CD4-positive, alpha-beta T cell treated with Interleukin-2 at 100 ng/mL for 4 hours (primary cell): ENCODE measurements at places on chromosomes 5 and 9.

DNA sequence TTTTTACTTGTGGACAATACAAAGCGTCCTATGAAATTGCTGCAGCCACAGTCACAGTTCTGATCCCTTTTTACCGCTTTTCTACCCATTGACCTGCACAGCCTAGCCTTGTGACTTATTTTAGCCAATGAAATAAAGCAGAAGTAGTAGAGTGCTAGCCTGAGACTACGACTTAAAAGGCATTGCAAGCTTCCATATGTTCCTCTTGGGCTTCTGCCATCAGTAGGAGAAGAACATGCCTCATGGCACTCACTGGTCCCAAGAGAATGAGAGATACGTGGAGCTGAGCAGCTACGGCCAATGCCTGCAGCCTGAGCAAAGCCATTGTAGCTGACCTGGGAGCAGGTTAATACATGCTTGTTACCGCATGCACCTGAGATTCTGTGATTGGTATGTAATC is 416.6 kb upstream of the CLINT1 start:
- no peak for DNase-seq

DNA sequence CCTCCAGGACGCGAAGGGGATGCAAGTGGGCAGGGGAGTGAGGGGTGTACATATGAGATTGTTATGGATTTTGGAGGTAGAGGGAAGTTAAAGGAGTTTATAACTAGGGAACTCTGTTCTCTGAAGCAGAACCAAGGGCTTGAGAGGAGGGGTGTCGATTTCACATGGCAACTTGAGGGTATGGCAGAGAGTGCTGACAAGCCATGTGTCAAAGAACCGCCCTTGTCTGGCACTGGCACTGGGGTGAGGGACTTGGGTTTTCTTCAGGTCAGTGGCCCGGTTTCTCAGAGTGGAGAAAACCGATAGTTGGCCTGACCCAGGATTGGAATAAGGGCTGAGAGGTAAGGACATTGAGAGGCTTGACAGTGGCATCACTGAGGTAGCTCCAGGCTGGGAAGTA is 47.7 kb upstream of the TESK1 start:
- DNase-seq = no peak

GRCh38 chr9:127561491-127562278 is 50.4 kb upstream of the STXBP1 start:
- peak; percentile 23 for DNase-seq

DNA sequence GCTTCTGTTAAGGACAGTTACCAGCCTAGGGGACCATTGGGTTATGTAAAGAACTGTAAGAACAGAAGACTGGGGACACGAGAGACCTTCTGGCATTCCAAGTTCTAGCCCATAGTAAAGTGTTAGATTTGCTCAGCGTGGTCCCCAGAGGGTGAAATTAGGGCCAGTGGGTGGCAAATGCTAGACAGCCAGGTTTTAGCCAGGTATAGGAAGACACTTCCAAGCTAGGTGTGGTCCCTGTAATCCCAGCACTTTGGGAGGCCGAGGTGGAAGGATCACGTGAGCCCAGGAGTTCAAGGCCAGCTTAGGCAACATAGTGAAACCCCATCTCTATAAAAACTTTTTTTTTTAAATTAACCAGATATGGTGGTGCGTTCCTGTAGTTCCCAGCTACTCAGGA is 34.3 kb downstream of the ATPSCKMT start:
- no peak for DNase-seq

GRCh38 chr9:86246752-86247161 is 12.7 kb downstream of the C9orf153 start:
- DNase-seq = no peak

DNA sequence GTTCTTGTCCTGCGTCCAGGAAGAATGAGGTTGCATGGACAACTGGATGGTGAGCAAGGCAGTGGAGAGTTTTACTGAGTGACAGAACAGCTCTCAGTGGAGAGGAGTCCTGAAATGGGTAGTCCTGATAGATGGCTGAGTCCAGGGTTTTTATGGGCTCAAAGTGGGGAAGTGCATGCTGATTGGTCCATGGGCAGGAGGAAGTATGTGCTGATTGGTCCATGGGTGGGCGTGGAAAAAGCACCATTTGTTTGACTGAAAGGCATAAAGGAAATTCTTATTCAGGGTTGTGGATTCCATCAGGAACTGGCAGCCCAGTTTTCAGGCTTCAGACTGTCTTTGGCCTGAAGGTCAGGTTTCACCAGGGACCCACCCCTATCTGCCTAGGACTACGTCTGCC is 10.6 kb downstream of the FSD1L start:
- no peak for DNase-seq

DNA sequence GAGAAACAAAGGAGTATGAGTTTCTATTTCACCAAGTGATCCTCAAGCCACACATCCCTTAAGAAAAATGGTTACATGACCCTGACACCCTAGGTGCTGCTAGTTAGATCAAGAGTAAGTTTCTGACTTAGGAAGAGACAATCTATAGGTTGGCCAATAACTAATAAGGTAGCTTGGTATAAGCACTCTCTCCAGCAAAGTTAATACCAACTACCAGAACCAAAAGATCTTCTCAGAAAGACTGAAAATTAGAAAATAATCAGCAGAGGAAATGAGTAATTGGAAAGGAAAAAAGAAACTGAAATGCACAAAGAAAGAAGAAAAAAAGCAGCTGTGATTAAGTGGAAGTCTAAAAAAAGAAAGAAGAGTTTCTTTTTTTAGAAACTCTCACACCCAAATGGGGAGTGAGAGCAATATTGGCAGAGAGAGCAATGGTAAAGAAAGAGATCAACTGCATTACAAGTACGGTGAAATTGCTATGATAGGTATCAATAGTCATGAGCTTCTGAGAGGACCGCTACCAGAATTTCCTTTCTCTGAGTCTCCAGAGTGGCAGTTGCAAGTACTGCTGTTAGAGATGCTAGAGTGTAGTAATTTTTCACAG is 195.5 kb downstream of the TMEM167A start:
- DNase-seq = no peak

DNA sequence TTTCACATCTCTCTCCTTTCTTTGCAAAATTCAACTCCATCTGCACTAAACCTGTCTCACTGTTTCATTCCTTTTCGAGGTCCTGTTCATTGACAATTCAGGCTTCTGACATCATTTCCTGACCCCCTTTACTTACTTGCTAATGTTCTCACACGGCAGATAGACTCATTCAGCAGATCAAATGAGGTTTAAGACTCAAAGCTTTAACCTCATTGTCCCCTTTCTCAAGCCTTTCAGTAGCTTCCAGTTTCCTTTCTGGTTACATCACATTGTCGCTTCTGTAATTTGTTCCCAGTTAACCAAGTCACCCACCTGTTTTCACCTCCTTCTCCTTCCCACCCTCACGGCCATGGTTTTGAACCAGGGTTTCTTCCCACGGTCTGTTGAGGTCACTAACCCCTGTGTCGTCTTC is 143.4 kb upstream of the OTULINL start:
- no peak for DNase-seq

DNA sequence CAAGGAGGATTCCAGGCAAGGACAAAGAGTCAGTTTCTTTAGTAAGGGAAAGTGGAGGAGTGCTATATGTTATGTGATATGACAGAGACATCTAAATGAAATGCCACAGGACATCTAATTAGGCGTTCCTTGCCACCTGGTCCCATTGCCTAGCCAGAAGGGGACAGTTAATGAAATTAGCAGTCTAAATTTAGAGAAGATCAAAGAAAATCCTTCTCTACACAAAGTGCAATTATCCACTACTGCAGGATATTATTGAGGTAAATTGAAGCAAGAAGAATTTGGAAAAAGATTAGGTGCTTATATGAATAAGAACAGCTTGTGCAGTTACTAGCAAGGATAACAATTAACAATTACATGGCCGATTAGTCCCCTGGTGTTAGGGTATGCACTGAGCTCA is 495.3 kb upstream of the NMUR2 start:
- no peak for DNase-seq

- DNase-seq = no peak
Observed at GRCh38 chr5:164354139-164354751, 848.8 kb downstream of the MAT2B start.

GRCh38 chr9:131438190-131438589 is 44.3 kb downstream of the PRRC2B start:
- no peak for DNase-seq

- no peak for DNase-seq
Observed at GRCh38 chr5:5899716-5900115, 477.2 kb downstream of the ICE1 start.

DNA sequence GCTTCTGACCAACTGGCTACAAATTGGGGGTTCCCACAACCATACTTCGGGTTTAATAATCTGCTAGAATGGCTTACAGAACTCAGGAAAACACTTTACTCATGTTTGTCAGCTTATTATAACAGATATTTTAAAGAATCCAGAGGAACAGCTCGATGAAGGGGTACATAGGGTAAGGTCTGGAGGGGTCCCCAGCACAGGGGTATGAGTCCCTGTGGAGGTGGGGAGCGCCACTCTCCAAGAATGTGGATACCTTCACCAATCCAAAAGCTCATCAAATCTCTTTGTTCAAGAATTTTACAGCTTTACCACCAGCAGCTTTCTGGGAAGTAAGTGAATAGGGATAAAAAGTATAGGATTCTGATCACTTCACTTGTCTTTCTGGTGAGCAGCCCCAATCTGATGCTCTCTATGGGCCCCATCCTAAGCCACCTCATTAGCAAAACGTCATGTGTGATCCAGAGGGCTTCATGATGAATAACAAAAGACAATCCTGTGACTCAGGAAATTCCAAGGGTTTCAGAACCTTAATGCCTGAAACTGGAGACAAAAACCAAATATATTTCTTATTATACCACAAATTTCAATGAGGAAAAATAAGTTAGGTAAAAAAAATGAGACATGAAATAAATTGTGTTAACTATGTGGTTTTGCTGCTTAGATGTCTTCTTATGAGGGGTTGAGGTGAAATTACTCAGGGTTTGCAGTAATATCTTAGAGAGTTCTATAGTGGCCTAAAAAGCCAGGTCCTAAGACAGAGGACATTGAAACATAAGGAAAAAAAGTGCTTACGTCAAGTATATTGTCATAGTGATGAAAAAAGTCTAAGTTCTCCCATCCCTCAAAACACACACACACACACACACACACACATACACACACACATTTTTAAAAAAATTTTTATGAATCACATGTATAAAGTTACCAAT is 290.5 kb downstream of the ANXA1 start:
- DNase-seq = no peak

DNA sequence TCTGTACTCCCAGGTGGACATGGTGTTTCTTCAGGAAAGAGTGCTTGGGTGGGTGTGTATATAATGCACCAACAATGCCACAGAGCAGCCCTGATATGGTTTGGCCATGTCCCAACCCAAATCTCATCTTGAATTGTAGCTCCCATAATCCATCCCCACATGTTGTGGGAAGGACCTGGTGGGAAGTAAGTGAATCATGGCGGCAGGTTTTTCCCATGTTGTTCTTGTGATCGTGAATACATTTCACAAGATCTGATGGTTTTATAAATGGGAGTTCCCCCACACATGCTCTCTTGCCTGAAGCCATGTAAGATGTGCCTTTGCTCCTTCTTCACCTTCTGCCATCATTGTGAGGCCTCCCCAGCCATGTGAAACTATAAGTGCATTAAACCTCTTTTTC is 158.5 kb downstream of the NR3C1 start:
- no peak for DNase-seq
